Progenitor cell of endocrine pancreas (in vitro differentiated cells): ENCODE measurements at places on chromosomes 3 and 15. TPM values are rescaled to one million over a fixed set of nuclear protein-coding genes. Genes with fewer than 3 reads are reported as not detected.
A peak's percentile ranks its signal among the peaks of the same experiment; 100 is the strongest.

Gene FEZF2
- total RNA-seq, result not detected in 2 replicates

Gene DUOXA2
- total RNA-seq, result not detected in 2 replicates

- no peaks in the 10 kb centered on the region for H3K27me3 ChIP-seq
- no peak for DNase-seq
- H3K27ac ChIP-seq, result no peak overlapping the region
- H3K36me3 ChIP-seq, result no peaks in the 10 kb centered on the region
- no peak overlapping the region for H3K4me3 ChIP-seq
Measured at GRCh38 chr3:171177056-171177455, 150.5 kb upstream of the SLC2A2 start.

GRCh38 chr15:65377976-65378366 lies at the start of gene IGDCC3:
Gene IGDCC3 (minus strand): TSS chr15:65378002. CDS start chr15:65377788, 214 bp downstream.
- H3K4me3 ChIP-seq, result peak within 1 kb of the TSS; percentile 92
- H3K27me3 ChIP-seq, result peaks cover 14% of the 10 kb centered on the region
- peak; percentile 74 for DNase-seq
- peaks cover 31% of the 10 kb centered on the region for H3K4me1 ChIP-seq
- H3K27ac ChIP-seq, result peak within 1 kb of the TSS; percentile 98

DNA sequence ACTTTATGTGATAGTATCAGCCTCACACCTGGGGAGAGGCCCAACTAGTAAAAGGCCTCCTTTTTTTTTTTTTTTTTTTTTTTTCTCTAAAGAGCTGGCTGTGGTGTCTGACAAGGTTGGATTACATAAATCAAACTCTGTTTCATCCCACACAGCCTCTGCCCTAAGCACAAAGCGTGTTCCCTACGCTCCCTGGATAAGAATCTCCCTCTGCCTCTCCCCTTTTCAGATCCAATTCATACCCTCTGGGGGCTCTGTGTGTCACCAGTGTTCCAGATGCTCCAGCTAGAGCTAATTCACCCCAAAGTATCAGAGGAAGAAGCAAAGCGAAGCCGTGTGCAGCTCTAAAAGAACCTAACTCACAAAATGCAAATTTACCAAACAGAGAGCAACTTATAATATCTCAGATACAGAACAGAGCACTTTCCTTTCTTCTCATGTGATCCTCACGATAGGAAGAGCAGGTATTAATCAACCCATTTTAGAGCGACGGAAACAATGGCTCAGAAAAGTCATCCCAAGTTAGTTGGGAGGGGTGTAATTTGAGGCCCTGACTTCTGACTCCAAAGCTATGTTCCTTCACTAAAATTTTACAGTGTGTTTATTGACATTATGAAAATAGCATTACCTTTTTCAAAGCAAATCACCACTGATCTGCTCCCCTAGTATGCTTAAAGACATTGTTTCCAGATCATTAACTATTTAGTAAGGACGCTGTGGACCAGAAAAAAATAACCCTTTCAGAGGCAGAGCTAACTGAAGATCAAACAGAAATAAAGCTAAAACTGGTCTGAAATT lies 12.4 kb downstream of the BMF start:
- H3K27ac ChIP-seq, result peak overlapping the region; percentile 99
- DNase-seq, result no peak
- H3K36me3 ChIP-seq, result peaks cover 20% of the 10 kb centered on the region
- H3K27me3 ChIP-seq, result no peaks in the 10 kb centered on the region
- H3K4me3 ChIP-seq, result no peak overlapping the region
- peaks cover 80% of the 10 kb centered on the region for H3K4me1 ChIP-seq

DNA sequence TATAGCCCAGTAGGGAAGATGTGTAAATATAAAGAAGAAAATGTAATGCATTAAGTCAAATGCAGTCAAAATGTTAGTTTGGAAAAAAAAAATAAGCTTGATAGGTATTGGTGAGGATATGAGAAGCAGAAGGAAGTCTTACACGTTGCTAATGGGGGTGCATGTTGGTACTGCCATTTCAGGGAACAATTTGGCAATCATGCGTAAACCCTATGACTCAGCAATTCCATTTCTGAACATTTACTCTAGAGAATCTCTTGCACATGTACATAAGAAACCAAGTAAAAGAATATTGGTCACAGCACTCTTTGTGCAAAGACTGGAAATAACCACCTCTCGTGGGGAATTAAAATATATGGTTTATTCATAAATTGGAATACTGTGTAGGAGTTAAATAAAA lies 35.5 kb upstream of the TIMP4 start:
- H3K27me3 ChIP-seq, result no peaks in the 10 kb centered on the region
- H3K4me1 ChIP-seq, result no peaks in the 10 kb centered on the region
- no peak overlapping the region for H3K27ac ChIP-seq
- DNase-seq, result no peak

GRCh38 chr3:173993299-173993698 lies 595.8 kb downstream of the NLGN1 start:
- peaks cover 6% of the 10 kb centered on the region for H3K4me1 ChIP-seq
- DNase-seq, result no peak
- no peak overlapping the region for H3K27ac ChIP-seq
- no peaks in the 10 kb centered on the region for H3K27me3 ChIP-seq
- no peaks in the 10 kb centered on the region for H3K36me3 ChIP-seq

Gene SH2D7
- not detected in 2 replicates for total RNA-seq

Gene TF
- total RNA-seq, result 3.8 and 4.4 TPM in 2 replicates

Gene SEMA6D
- total RNA-seq, result 10.6 and 11.7 TPM in 2 replicates

Gene MEGF11
- 0.60 and 1.2 TPM in 2 replicates for total RNA-seq

Gene TBL1XR1
- total RNA-seq, result 181 and 207 TPM in 2 replicates

GRCh38 chr15:61752001-61752400 lies 308.2 kb downstream of the VPS13C start:
- peaks cover 2% of the 10 kb centered on the region for H3K4me1 ChIP-seq
- no peak overlapping the region for H3K4me3 ChIP-seq
- no peaks in the 10 kb centered on the region for H3K27me3 ChIP-seq

GRCh38 chr3:172696357-172696756 lies 14.5 kb downstream of the NCEH1 start:
- H3K4me3 ChIP-seq, result no peak overlapping the region
- H3K36me3 ChIP-seq, result no peaks in the 10 kb centered on the region
- no peaks in the 10 kb centered on the region for H3K27me3 ChIP-seq
- DNase-seq, result no peak
- H3K27ac ChIP-seq, result no peak overlapping the region

Gene COL6A5
- not detected in 2 replicates for total RNA-seq

GRCh38 chr3:135853981-135854380 lies 111.5 kb upstream of the PPP2R3A start:
- H3K4me1 ChIP-seq, result no peaks in the 10 kb centered on the region
- no peaks in the 10 kb centered on the region for H3K36me3 ChIP-seq
- no peaks in the 10 kb centered on the region for H3K27me3 ChIP-seq
- no peak overlapping the region for H3K4me3 ChIP-seq
- DNase-seq, result no peak

GRCh38 chr3:64039981-64040733 lies 16.9 kb upstream of the PSMD6 start:
- H3K27me3 ChIP-seq, result peaks cover 4% of the 10 kb centered on the region
- no peak overlapping the region for H3K4me3 ChIP-seq
- no peaks in the 10 kb centered on the region for H3K36me3 ChIP-seq
- no peak overlapping the region for H3K27ac ChIP-seq
- no peak for DNase-seq

- no peak overlapping the region for H3K4me3 ChIP-seq
- DNase-seq, result no peak
- H3K27me3 ChIP-seq, result peaks cover 6% of the 10 kb centered on the region
- peaks cover 8% of the 10 kb centered on the region for H3K4me1 ChIP-seq
Measured at GRCh38 chr3:3629911-3630310, 169.3 kb upstream of the LRRN1 start.

Gene PARP3
- total RNA-seq, result 5.4 and 7.9 TPM in 2 replicates

- no peak overlapping the region for H3K4me3 ChIP-seq
- H3K36me3 ChIP-seq, result peaks cover 11% of the 10 kb centered on the region
- no peak for DNase-seq
- no peak overlapping the region for H3K27ac ChIP-seq
Measured at GRCh38 chr15:34355241-34355640, 11.8 kb downstream of the LPCAT4 start.

- H3K4me1 ChIP-seq, result no peaks in the 10 kb centered on the region
- no peak overlapping the region for H3K4me3 ChIP-seq
- peaks cover 6% of the 10 kb centered on the region for H3K27me3 ChIP-seq
- no peak overlapping the region for H3K27ac ChIP-seq
Measured at GRCh38 chr3:16429086-16429485, 84.4 kb downstream of the RFTN1 start.

DNA sequence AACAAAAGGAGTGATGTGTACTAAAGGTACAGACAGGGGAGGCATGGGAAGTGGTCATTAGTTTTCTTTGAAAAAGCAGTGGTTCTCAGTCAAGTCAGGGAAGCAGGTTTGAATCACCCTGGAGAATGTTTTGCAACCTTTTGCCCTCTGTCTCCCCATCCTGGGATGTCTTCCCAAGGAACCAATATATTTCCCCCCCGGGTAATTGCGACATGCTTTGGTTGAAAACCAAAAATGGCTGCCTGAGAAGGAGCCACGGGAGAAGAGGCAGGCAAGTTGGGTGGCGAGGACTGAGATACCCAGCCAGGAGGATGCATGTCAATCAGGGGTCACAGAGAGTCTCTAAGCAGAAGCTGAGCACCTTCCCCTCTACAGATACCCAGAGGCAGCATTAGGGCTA lies 20.2 kb upstream of the PPP1R2 start:
- no peak overlapping the region for H3K27ac ChIP-seq

Gene C3orf85
- total RNA-seq, result not detected in 2 replicates

- H3K4me3 ChIP-seq, result no peak overlapping the region
- no peaks in the 10 kb centered on the region for H3K36me3 ChIP-seq
- no peak for DNase-seq
- peaks cover 19% of the 10 kb centered on the region for H3K27me3 ChIP-seq
- no peak overlapping the region for H3K27ac ChIP-seq
- H3K4me1 ChIP-seq, result no peaks in the 10 kb centered on the region
Measured at GRCh38 chr15:91975241-91975978, 121.9 kb downstream of the SLCO3A1 start.

Gene CPN2
- not detected in 2 replicates for total RNA-seq

Gene ZNF197
- total RNA-seq, result 34.1 and 34.5 TPM in 2 replicates

DNA sequence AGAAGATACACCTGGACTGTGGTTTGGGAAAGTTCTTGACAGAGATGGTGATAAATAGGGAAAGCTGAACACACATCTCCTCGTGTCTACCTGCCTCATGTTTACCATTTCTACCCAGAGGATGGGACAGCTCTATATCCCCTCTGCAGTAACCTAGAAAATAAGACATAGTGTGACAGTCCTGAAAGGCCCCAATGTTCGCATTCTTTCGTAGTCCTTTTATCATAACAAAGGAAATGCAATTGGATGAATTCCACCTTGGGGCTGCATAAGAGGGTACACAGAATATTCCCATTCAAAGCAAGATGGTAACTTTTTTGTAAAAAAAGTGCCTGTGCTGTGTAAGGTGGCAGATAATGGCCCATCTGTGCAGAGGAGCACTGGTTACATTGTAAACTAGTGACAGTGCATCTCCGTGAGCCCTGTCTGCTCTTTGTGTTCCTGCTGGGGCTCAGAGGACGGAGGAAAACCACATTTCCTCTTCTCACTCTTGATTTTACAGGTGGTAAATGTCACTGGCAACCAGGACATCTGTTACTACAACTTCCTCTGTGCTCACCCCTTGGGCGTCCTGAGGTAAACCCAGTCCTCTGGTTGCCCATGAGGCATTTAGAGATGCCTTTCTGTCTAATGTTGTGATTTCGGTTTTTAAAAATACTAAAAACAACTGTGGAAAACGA lies 74.3 kb downstream of the SIDT1 start:
- no peak for DNase-seq
- no peak overlapping the region for H3K4me3 ChIP-seq
- no peaks in the 10 kb centered on the region for H3K4me1 ChIP-seq
- H3K27ac ChIP-seq, result no peak overlapping the region
- no peaks in the 10 kb centered on the region for H3K36me3 ChIP-seq

GRCh38 chr3:107985496-107985895 lies 105.3 kb downstream of the CD47 start:
- H3K27ac ChIP-seq, result no peak overlapping the region
- H3K27me3 ChIP-seq, result no peaks in the 10 kb centered on the region
- H3K36me3 ChIP-seq, result no peaks in the 10 kb centered on the region
- H3K4me3 ChIP-seq, result no peak overlapping the region

Gene ASB7
- 17.4 and 18.9 TPM in 2 replicates for total RNA-seq

DNA sequence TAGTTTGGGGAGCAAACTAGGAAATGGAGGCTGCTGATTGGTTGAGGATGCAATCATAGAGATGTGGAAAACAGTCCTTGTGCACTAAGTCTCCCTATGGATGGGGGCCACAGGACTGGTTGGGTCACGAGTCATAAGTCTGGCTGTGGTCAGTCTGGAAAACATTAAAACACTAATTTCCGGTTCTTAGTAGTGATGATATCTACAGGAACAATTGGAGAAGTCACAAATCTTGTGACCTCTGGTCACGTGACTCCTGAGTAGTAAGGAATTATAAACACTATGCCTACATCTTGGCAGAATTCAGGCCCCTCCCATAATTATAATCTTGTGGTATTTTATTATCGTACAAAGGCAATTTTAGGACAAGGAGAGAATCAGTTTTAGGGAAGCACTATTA lies 317.3 kb upstream of the ARPP21 start:
- H3K36me3 ChIP-seq, result peaks cover 4% of the 10 kb centered on the region
- no peak overlapping the region for H3K4me3 ChIP-seq
- no peak for DNase-seq
- no peak overlapping the region for H3K27ac ChIP-seq
- no peaks in the 10 kb centered on the region for H3K27me3 ChIP-seq

Gene AGBL1
- total RNA-seq, result not detected in 2 replicates

Gene ACAN
- 0.93 and 2.0 TPM in 2 replicates for total RNA-seq

DNA sequence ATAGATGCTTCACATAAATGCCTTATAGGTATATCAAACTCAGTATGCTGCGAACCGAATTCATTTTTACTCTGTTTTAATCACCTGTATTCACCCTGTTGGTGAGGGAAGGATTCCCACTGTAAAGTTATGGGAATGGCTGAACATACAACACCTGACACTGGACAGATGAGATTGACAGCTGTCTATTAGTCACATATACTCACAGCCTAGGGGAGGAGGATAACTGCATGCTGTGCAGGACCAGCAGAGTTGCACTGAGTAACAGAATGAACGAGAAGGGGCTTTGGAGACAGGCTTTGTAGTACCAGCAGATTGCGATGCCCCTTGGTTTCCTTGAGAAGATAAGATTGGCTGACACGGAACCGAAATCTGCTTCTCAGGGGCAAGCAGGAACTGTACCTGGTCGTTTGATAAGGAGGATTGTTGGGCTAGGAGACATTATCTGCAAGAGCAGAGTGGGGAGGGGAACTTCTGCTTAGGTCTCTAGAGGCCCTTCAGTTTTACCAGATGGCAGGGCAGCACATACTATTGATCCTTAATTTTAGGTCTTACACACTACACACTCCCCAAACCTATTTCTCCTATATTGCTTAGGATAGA lies 43.5 kb upstream of the SLC22A13 start:
- H3K4me3 ChIP-seq, result no peak overlapping the region
- no peaks in the 10 kb centered on the region for H3K27me3 ChIP-seq
- DNase-seq, result no peak
- H3K27ac ChIP-seq, result peak overlapping the region; percentile 42
- H3K4me1 ChIP-seq, result no peaks in the 10 kb centered on the region
- peaks cover 17% of the 10 kb centered on the region for H3K36me3 ChIP-seq

DNA sequence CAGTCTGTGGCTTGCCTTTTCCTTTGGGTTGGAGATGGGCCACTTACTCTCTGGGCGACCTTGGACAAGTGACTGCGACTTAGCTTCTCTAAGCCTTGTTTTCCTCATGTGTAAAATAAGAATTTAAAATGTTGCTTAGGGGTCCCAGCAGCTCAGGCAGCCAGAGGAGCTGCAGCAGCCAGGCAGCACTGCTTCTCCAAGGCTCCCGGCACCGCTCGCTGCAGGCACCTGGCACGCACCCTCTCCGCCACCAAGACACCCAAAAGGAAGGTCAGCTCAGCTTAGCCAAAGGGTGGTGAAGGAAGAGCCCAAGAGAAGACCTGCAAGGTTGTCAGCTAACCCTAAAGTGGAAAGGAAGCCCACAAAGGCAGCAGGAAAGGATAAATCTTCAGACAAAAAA lies 10.7 kb upstream of the AMOTL2 start:
- H3K4me1 ChIP-seq, result no peaks in the 10 kb centered on the region
- H3K27me3 ChIP-seq, result peaks cover 27% of the 10 kb centered on the region
- H3K4me3 ChIP-seq, result no peak overlapping the region
